H9 (cell line): ENCODE measurements at places on chromosomes 16 and 17.
A peak's percentile ranks its signal among the peaks of the same experiment; 100 is the strongest.

DNA sequence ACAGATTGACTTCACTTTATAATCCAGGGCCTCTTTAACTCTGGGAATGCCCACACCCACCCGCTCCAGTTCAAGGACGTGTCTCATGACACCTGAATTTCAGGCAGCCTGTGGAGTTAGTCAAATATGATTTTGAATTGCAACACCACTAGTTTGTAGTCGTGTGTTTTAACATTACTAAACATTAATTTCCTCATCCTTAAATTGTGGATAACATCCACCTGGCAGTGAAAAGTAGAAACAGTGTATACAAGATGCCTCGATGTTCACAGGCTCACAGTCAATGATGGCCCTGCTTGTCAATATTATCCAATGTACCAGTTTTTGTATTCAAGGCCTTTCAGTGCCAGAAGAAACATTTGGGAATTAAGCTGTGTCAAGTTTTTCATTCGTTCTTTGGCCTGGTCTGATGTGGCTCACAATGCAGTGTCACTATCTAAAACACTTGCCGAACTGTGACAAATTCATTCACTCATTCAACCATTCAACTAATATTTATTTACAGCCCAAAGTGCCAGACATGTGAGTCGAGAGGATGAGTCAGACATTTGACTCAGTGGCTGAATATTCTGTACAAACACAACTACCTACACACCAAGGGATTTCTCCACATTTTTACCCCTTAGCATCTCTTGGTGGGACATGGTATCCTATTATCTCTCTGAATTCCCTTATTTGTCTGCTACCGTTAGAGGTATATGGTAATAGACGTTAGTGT lies 1.4 kb downstream of the MEIOB start:
- DNase-seq: no peak

GRCh38 chr17:27945333-27945616 lies 52.1 kb upstream of the LYRM9 start:
- DNase-seq: no peak

DNA sequence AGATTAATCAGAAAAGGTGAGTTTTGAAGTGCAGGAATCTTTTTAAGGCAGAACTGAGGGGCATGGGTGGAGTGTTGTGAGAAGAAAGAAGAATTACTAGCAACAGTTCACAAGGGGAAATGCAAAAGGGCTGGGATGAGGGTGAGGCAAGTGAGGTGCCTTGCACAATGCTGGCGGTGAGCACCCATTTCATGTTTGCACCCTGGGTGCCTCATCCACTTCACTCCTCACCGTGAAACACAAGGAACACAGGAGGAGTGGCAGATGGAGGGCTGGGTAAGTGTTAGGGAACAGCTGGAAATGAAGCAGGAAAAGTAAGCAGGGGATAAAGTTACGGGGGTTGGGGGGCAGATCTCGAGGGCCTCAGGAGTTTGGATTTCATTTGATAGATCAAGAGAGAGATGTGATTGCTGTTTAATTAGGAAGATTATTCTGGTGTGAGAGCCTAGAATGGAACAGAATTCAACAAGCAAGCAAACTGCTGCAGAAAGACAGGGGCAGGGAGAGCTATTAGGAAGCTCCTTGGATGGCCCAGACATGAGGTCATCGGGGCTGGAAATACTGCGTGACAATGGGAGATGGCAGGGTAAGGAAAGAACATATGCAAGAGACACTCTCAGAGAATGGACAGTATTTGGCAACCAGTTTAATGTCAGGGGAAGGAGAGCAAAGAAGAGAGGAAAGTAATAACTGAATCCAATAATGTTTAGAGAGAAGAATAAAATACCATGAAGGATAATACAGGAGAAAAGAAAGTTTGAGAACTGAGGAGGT lies 8.3 kb upstream of the HEATR6 start:
- DNase-seq: no peak

- no peak for DNase-seq
These were observed 273.7 kb downstream of the SOX9 start for GRCh38 chr17:72394531-72394930.

GRCh38 chr17:6924208-6924607 lies 71.6 kb upstream of the ALOX12 start:
- DNase-seq: no peak

GRCh38 chr16:10150906-10151305 lies 31.3 kb downstream of the GRIN2A start:
- no peak for DNase-seq

- DNase-seq: no peak
These were observed 14.8 kb upstream of the HS3ST2 start for GRCh38 chr16:22799113-22799512.

GRCh38 chr16:50335196-50335958 lies 33.4 kb downstream of the BRD7 start:
- no peak for DNase-seq

GRCh38 chr16:8355675-8356074 lies 234.6 kb downstream of the TMEM114 start:
- DNase-seq: no peak

DNA sequence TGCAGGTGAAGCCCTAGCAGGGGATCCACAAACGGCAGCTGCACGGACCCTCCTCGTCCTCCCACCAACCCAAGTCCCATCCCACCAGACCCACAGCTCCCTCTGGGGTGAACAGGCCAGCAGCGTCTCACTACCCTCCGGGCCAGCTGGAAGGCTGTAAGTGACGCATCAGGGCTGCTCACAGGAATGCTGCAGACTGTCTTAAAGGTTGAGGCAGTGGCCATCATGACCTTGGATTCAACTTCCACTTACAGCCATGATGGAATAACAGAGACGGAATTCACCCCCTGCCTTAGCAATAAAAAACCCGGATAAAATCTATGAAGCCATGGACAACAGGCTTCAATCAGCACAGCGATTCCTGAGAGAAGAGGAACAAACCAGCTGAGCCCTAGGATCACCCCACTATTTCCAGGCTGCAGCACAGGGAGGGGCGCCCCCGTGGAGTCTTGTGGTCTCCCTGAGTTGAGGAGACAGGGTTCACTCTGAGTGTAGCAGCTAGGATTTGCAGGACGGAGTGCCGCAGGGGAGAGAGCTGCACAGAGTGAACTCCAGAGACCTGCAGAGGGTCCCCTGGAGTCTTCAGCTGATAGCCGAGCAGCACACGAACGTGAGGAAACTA lies 10.5 kb downstream of the FAM83G start:
- no peak for DNase-seq

GRCh38 chr16:83826146-83826913 lies 18.6 kb downstream of the HSBP1 start:
- DNase-seq: peak; percentile 83

- DNase-seq: no peak
These were observed 46.0 kb downstream of the CDH11 start for GRCh38 chr16:65075877-65076276.

- DNase-seq: no peak
These were observed 76.6 kb downstream of the IRF8 start for GRCh38 chr16:85975451-85975981.

GRCh38 chr16:49061137-49061714 lies 220.4 kb downstream of the CBLN1 start:
- DNase-seq: no peak

DNA sequence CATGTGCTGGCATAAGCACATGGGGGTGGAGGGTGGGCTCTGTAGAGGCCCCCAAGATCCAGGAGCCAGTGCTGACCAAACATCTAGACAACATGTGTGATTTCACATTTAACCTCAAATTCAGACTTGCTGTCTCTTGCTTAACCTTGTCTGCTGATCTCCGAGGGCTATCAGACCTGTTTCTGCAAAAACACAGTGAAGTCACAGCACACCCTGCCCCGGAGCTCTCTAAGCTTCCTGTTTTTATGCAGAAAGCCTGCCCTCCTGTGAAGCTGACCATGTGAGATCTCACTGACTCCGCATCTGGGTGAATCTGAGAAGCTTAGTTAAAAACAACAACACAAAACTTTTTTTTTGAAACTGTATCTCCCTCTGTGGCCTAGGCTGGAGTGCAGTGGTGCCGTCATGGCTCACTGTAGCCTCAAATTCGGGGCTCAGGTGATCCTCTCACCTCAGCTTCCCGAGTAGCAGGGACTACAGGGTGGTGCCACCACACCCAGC lies 6.6 kb upstream of the DPEP2 start:
- no peak for DNase-seq

DNA sequence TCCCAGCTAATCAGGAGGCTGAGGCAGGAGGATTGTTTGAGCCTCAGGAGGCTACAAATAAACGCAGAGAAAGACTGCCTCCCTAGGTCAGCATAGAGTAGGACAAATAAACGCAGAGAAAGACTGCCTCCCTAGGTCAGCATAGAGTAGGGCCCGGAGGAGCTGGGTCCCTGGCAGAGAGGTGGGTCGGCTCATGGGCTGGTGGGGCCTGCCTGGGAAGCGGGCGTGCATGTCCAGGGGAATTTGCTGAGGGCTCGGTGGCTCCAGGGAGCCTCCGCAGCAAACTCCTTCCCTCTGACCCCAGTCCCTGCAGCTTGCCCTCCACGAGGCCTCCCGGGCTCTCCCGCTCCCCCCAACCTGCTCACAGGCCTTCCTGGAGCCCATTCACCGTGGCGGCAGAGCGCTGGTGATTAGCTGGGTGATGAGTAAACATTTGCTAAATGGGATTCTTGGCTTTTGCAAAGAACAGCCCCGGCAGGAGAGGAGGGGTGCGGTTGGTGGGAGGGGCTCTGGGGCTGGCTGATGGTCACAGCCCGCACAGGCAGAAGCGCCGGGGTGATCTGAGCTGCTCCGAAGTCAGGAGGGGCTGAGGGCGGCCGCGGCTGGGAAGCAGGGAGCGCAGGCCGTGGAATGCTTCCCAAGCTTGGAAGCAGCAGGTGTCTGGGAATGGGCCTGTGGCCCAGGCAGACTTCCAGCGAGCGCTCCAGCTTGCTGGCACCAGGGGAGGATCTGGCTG lies 93.1 kb downstream of the RTN4RL1 start:
- DNase-seq: peak; percentile 85

DNA sequence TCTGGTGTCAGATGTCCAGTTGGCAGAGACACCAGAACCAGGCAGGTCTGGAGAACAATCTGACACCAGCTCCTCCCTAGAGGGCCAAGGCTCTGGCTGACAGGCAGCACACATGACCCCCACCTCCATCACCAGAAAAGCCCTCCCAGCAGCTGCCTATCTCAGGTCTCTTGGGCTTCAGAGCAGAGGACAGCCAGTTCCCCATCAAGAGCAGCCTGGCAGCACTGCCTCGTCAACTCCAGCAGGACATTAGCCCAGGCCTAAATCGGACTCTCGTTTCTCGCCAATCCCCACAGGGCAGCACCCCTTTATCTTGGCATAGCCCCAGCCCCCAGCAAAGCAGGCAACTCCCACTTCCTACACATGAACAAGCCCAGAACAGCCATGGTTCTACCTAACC lies 4.4 kb downstream of the JUP start:
- no peak for DNase-seq

- DNase-seq: no peak
These were observed 27.5 kb downstream of the TMEM238L start for GRCh38 chr17:10776381-10776780.

GRCh38 chr16:85430523-85431421 lies 182.3 kb upstream of the GSE1 start:
- DNase-seq: no peak

GRCh38 chr17:15882058-15882720 lies 62.7 kb upstream of the ADORA2B start:
- peak; percentile 85 for DNase-seq

- DNase-seq: peak; percentile 83
These were observed 6.0 kb upstream of the GFAP start for GRCh38 chr17:44921122-44921882.

GRCh38 chr16:11334831-11335404 lies 10.3 kb upstream of the RMI2 start:
- no peak for DNase-seq

DNA sequence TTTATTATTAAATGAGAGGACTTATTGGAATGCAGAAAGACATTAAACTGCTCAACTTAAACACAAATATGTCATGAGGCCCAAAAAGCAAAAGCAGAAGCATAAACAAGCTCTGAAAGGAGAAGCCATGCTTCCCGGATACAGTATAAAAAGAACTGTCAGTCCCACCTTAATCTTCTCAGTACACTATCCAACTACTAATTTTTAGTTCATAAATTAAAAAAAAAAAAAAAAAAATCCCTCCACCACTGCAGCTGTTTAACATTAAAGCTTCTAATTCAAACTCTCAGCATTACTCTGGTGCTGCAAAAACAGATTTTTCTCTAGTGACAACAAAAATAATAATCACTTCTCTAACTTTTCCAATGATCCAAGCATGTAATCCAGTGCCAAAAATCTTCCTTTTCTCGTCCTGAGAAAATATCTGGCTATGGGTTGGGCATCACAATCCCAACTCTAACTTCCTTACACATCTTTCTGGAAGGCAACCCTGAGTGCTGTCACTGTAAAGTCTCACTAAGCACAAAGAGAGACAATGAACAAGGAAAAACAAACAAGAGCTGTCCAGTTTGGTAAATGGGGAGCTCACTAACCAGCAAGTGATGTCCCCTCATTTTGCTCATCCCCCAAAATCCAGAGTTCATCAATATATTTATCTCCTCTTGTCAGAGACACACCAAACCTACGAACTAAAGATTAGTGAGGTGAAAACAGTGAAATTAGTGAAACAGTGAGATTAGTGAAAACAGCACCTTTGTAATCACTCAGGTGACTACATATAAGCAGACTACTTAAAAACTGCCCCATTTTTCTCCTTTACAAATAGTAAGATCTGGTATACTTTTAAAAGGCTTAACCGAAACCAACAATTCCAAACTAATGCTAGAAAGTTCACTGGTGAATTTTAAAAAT lies 5.5 kb downstream of the USP32 start:
- no peak for DNase-seq

DNA sequence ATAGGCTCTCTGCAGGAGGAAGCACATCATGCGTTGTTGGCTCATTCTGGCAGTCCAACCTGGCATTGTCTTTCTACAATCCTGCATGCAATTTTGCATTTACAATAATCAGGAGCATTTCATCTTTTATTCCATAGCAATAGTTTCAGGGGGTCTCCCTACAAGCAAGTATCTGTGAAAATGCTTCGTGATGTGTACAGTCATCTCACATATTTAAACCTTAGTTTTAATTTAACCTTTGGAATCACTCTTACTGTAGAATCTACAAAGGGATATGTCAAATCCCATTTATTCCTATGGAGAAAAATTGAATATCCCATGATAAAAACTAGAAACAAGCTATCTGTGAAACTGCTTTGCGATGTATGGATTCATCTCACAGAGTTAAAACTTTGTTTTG lies 112.0 kb upstream of the WSB1 start:
- DNase-seq: no peak

- DNase-seq: no peak
These were observed 244.9 kb downstream of the STX8 start for GRCh38 chr17:9330611-9331271.

GRCh38 chr16:70691223-70692129 lies 5.6 kb upstream of the MTSS2 start:
- DNase-seq: no peak

DNA sequence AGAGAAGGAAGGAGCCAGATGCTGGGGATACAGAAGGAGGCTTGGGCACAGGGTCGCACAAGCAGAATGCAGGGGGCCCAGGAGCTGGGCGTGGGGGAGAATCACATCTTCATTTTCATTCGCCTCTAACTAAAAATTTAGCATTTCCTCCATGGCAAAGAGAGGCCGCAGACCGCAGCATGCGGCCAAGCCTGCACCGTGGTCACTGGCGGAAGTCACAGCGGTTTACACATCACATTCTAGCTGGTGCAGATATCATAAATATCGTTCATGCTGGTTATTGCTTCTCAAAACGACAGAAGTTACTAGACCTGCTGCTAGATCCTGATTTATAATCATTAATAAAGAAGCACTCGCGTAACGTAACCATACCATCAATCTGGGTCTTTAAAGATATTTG lies 162.0 kb downstream of the NTN1 start:
- no peak for DNase-seq

- DNase-seq: no peak
These were observed 34.7 kb upstream of the AKAP1 start for GRCh38 chr17:57050306-57050705.
